NCI-H1048 (cell line): ENCODE measurements at places on chromosomes 4 and X.

DNA sequence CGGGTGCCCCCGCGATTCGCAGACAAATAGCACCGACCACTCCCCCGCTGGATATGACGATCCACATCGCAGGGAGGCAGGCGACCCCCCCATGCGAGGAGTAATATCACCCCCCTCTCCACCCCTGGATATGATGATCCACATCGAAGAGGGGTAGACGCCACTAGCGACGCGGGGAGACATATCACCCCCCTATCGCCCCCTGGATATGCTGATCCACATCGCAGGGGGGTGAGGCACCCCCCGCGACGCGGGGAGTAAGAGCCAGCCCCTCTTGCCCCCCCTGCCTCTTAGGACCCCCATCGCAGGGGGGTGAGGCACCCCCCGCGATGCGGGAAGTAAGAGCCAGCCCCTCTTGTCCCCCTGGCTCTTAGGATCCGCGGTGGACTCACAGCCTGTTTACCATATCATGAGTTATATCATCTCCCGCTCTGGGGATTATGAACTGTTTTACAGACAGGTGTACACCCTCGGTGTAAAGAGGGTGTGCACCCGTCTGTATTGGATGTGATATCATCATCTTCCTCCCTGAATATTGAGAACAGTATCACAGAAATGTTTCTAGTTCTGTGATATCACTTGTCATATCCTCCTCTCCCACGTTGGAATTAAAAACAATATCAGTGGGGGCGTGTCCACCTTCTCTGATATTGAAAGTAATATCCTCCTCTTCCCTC is 22.7 kb upstream of the DRD5 start:
- DNase-seq, result no peak

DNA sequence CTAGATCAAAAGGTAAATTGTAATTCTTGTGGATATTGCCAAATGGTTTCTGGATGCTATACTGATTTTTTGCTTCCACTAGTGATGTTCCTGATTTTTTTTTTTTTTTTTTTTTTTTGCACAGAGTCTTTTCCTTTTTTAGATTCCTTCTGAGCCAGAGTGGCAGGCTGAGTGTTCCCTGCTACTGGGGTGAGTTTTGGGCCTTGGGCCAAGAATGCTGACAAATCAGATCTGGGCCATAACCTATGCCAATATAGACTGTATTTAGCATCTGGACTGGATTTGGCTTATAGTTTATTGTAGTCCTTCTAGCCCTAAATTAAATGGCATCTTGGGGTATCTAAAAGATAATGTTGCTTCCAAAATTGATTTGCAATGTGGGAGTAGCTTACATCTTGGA is 52.8 kb downstream of the REPS2 start:
- DNase-seq, result no peak

DNA sequence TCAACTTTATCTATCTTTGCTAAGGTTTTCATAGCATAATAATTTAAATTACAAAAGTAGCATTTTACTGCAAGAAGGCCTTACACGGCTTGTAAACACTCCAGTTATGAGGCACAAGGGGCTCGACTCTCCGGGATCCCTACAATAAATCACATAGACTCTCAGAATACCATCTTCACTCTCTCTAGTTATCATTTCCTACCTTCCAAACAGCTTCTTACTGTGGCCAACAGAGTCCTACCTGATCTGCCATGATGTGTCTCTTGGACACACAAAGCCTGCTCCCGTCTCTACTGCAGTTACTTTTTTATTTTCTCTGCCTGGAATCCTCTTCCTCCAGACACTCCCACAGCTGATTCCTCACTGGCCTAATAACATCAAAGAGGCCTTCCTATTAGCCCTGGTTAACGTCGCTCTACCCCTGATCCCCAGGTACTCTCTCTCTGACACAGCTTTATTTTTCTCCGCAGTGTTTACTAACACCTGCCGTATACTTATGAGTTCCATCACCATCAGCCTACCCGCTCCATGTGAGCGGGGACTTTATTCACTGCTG is 559.6 kb upstream of the DIPK2B start:
- no peak for DNase-seq

GRCh38 chr4:24748758-24749350 is 46.5 kb upstream of the SOD3 start:
- no peak for DNase-seq

DNA sequence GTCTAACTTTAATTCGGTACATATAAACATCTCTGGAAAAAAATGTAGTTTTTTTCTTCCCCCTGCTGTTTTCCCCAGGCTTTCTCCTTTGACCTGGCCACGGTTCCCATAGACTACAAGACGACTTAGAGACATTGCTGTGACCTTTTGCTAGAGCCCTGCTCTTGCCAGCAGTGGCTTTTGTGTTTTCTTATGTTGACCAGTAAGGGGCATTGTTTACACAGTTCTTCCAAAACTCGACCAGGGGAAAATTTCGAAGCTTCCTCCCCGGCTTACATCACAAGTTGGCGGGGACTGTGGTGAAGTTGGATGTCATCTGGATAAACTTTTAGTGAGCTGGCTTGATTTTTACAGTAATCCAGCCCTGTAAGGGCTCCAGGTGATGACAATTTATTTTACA is 9.3 kb downstream of the CCDC160 start:
- DNase-seq, result no peak

- DNase-seq, result no peak
Measured at GRCh38 chr4:2923141-2923551, 40.1 kb downstream of the NOP14 start.

GRCh38 chr4:89152972-89153371 is 41.6 kb downstream of the TIGD2 start:
- no peak for DNase-seq

- DNase-seq, result no peak
Measured at GRCh38 chrX:2732076-2732475, 19.8 kb upstream of the XG start.

DNA sequence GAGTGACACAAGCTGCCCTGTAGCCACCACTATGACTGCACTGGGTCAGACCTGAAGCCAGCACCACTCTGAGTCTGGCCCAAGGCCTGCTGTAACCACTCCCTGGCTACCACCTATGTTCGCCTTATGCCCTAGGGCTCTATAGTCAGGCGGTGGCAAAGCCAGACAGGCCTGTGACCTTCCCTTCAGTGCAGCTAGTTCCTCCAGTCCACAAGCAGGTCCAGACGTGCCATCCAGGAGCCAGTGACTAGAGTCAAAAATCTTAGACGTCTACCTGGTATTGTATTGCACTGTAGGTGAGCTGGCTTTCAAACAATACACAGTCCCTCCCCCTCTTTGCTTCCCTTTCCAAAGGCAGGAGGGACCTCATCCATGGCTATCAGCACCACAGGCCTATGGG is 54.0 kb upstream of the RNF128 start:
- DNase-seq, result no peak

GRCh38 chr4:113837397-113837796 is 75.9 kb upstream of the CAMK2D start:
- DNase-seq, result no peak

- DNase-seq, result no peak
Measured at GRCh38 chrX:68724531-68725020, 77.1 kb downstream of the STARD8 start.

DNA sequence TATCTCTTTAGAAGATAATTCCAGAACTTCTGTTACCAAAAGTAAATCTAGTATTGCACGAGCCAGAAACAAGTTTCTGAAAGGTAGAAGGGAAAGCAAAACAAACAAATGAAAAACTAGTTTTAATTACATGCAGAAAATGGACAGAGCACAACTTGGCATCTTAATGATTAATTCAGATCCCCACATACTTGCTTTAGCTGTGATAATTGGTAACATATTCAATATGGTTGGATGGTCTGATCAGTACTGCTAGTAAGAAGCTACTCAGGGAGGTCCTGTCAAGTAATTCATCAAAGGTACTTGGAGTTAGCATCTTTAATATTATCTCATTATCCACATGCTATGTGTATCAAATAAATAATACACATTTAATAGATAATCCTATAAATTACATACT is 204.3 kb downstream of the TRAM1L1 start:
- DNase-seq, result no peak

DNA sequence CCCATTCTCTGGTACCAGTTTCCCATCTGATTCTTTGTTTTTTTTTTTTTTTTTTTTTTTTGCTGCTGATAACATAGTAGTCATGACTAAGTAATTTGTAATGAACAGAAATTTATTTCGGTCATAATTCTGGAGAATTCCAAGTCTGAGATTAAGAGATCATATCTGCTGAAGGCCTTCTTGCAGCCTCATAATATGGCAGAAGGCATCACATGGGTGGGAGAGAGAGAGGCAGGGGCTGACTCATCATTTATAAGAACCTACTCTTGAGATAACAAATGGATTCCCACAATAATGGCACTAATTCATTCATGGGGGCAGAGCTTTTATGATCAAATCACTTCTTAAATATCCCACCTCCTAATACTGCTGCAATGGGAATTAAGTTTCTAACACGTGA is 1034.3 kb downstream of the STIM2 start:
- DNase-seq, result no peak

- no peak for DNase-seq
Measured at GRCh38 chr4:98905839-98906238, 23.1 kb downstream of the EIF4E start.

DNA sequence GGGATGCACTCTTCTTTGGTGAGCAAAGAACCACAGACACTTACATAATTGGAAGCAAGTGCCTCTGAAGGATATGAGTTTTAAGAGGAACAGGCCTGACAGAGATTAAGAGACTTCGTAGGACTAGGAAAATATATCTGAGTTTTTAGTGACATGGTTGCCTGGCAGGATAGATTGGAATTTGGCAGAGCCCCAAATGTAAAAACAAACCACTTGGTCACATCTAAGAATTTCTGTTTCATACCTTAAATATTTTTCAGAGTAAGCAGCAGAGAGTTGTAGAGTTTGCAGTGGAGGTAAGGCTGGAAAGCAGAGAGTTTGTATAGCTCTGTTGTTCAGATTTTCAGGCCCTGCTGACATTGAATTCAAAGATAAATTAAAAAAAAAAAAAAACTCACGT is 150.1 kb upstream of the MAGEB2 start:
- DNase-seq, result no peak

- no peak for DNase-seq
Measured at GRCh38 chr4:39518484-39518883, 8.8 kb downstream of the UGDH start.

GRCh38 chr4:111639120-111639690 is 506.0 kb upstream of the FAM241A start:
- DNase-seq, result no peak

GRCh38 chrX:38558686-38559085 is 2.7 kb upstream of the TSPAN7 start:
- DNase-seq, result no peak

- DNase-seq, result no peak
Measured at GRCh38 chr4:147836807-147837206, 104.9 kb downstream of the ARHGAP10 start.

GRCh38 chr4:107069049-107069448 is 32.9 kb upstream of the DKK2 start:
- no peak for DNase-seq

GRCh38 chr4:27490766-27491165 is 630.1 kb downstream of the STIM2 start:
- DNase-seq, result no peak

GRCh38 chr4:173174594-173175012 is 6.0 kb downstream of the GALNT7 start:
- no peak for DNase-seq

GRCh38 chrX:46444011-46444410 is 101.2 kb downstream of the ZNF674 start:
- no peak for DNase-seq

GRCh38 chr4:52932591-52933470 is 70.7 kb downstream of the RASL11B start:
- no peak for DNase-seq

GRCh38 chrX:574251-574650 is 56.3 kb upstream of the SHOX start:
- DNase-seq, result no peak

GRCh38 chr4:81207828-81208227 is 7.2 kb downstream of the PRKG2 start:
- no peak for DNase-seq

GRCh38 chrX:46180258-46180687 is 364.9 kb downstream of the ZNF674 start:
- no peak for DNase-seq

GRCh38 chr4:87066403-87067123 is 131.8 kb downstream of the AFF1 start:
- no peak for DNase-seq

DNA sequence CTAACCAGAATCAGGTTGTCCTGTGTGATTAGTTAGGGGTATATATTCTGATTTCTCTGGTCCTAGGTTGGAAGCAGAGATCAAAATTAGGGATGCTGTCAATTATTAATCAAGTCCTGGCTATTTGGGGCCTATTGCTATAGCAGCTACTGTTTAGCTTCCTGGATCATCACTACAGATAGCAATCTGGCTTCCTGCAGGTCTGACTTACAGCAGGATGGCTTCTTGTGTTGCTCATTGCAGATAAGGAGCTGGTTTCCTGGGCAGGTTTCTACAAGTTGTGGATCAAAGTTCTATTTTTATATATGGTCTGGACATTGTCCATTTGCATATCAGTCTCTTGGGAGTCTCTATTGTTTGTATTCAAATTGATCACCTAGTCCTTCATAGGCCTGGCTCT is 57.7 kb upstream of the C4orf54 start:
- no peak for DNase-seq

DNA sequence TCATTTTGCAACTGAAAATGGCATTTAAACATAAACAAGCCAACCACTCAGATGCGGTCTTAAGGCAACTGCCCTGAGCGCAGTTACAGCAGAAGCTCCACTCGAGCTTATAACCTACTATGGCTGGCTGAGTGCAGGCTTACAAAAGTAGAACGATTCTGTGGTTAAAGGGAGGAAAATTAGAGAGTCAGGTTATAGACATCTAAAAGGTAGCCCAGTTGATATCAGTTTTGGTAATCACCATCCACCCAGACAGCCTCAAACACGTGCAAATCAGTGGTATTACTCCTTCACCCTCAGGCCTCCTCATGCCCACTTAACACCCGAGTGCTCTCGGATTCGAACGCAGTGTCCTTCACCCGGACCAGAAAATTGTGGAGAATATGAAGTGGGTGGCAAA is 3.1 kb downstream of the LEF1 start:
- no peak for DNase-seq

DNA sequence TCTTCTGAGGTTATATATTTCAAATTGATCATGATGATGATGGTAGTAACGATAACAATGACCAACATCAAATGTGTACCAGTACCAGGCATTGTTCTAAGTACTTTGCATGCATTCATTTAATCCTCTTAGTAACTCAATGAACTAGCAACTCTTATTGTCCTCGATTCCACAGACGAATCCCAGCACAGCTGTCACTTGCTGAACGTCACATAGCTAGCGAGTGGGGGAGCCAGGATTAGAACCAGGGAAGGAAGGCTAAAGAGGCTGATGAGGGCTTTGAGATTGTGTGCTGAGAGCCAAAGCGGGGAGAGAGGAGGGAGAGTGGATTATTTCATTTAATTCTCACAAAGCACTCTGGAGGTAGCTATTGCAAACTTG is 103.6 kb downstream of the PHOX2B start:
- no peak for DNase-seq

DNA sequence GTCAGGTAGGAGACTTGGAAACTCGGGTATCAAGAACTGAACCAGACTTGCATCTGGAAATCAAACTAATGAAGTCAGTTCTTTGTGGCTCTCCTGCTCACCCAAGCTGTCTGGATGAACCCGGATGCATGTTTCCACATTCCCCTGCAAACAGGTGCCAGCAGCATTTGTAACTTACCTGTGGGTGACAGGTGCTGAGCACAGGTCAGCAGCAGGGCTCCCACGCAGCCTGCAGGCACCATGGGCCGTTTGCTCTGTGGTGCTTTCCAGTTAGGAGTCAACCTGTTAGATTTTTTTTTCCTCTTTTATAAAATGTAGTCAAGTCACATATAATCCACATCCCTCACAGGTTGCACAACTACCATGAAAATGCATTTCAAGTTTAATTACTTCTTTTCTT is 385.6 kb upstream of the ADGRL3 start:
- DNase-seq, result no peak
